Thoracic aorta endothelial cell (primary cell): ENCODE measurements at places on chromosomes 3 and 15. TPM values are rescaled to one million over a fixed set of nuclear protein-coding genes. Genes with fewer than 3 reads are reported as not detected.

The USP19 gene
- total RNA-seq, result 26.2 and 35.1 TPM in 2 replicates

The ADGRG7 gene
- not detected in 2 replicates for total RNA-seq

The AHSG gene
- total RNA-seq, result not detected in 2 replicates

The XIRP1 gene
- not detected in 2 replicates for total RNA-seq

The CFAP100 gene
- total RNA-seq, result not detected in 2 replicates

The HCLS1 gene
- total RNA-seq, result 43.8 and 55.7 TPM in 2 replicates

The PDCD7 gene
- total RNA-seq, result 21.8 and 27.4 TPM in 2 replicates

The CCR5 gene
- not detected in 2 replicates for total RNA-seq

The VGLL3 gene
- 2.1 and 3.7 TPM in 2 replicates for total RNA-seq

The SLC9C1 gene
- total RNA-seq, result 0.57 TPM in 1 of 2 replicates, not detected in the other

The HTR3E gene
- total RNA-seq, result not detected in 2 replicates

The TRH gene
- total RNA-seq, result not detected in 2 replicates

The CELSR3 gene
- total RNA-seq, result 0.27 and 0.29 TPM in 2 replicates
